ENCODE measurements at places on chromosomes 11 and 22.

DNA sequence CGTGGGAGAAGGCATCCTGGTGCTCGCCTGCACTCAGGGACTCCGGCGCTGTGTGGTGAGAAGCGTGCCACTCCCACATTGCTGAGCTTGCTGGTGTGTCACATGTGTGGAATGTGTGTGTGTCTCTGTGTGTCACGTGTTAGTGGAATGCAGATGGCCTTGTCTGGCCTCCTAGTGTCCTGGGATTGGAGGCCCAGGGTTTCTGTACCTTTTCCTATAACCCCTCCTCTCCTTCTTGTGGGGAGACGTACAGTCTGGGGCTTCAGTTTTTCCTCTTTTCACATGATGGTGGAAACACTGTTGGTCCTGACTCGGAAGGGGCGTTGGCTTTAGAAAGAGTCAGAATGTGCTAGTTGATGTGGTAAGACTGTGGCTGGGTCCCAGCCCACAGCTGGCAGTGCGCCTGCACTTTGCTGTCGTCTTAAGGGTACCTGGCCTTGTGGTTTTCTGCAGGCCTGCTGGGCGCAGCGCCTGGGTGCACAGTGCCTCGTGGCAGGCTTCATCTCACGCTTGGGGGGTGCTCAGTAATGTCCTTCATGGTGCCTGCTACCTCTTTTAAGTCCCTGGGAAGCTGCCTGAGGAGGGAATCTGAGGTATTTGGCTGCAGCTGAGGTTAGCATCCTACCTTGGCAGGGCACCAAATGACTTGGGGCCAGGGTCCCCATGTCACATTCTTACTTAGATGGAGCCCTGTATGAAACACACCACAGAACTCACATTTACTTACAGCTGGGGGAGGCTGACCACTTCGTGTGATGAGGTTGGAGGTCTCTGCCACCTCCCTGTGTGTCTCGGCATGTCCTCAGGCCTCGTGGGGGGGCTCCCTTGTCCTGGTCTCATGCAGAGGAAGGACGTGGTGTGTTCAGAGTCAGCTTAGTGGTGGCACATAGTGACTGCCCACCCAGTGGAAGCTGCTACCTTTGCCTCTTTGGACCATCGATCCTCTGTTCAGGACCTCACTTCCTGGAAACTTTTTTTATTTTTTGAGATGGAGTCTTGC is 61.9 kb downstream of the MED15 start:
- DNase-seq, result peak; percentile 99

GRCh38 chr11:12235553-12235946 is 125.2 kb downstream of the MICAL2 start:
- peak; percentile 42 for DNase-seq

DNA sequence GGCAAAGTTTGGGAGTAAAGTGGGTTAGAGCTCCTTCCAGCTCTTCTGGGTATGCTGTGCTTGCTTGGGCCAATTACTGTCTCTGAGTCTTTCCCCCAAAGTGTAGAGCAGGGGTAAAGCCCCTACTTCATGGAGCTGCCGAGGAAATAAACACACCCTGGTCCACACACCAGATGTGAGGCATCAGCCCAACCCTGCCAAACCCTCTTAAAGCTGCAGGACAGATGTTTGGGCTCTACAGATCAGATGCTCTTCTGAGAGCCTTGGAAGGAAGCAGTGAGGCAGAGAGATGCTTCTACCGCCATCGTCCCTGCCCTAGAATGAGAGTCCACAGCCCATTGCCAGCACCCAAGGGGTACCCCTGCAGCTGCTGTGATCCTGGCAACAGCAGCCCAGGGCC is 64.7 kb downstream of the ELFN2 start:
- DNase-seq, result peak; percentile 63

DNA sequence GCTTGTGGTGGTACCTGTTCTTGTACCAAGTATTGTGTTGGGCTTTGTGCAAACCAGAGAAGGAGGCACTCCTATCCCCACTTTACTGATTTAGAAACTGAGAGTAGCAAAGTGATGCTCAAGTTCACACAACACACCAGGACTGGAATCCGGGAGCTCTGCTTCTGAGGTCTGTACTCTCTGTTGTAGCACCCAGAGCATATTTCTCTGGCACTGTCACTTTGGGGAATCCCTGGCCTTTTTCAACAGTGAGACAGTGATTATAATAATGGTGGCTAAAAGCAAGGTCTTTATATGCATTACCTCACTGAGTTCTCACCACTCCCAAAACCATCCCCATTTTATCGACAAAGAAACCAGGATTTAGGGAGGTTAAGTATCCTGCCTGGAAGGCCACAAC is 362.4 kb downstream of the TENM4 start:
- no peak for DNase-seq

DNA sequence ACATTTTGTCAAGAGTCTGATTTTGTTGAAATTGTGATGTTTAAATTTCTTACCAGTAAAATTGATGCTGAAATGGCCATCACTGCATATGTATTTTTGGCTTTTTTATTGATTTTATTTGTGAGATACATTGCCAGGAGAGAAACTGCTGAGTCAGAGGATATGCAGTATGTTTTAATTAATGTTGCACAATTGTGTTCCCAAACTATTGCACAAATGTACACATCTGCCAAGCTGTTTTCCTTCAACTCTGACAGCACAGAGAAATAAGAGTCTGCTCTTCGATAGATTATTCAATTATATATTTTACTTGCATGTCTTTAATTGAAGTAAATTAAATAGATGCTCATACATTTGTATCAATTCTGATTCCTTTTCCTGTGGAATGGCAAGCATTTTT is 640.2 kb upstream of the LUZP2 start:
- DNase-seq, result peak; percentile 78

GRCh38 chr11:66922551-66922950 is 35.6 kb downstream of the PC start:
- DNase-seq, result no peak

DNA sequence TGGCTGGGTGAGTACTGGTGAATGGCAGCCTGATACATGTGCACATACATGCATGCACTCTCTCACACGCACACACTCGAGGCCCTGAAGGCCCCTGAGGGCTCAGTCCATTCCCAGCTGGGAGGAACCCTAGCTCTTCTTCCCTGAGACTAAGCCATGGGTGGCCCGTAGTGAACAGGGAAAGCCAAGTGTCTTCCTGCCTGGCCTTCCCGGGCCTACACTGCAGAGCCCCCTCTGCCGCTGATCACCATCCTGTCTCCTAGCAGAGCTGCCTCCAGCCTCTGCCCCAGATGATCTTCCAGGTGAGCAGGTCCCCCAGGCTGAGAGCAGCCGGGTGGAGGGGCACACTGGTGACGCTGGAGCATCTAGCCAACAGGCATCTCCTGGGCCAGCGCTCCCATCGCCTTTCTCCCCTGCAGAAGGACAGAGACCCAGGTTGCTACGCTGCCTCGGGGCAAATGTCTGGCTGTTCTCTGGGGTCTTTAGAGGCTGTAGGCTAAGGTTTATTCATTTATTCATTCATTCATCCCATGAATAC is 57.3 kb downstream of the CD82 start:
- DNase-seq, result no peak

DNA sequence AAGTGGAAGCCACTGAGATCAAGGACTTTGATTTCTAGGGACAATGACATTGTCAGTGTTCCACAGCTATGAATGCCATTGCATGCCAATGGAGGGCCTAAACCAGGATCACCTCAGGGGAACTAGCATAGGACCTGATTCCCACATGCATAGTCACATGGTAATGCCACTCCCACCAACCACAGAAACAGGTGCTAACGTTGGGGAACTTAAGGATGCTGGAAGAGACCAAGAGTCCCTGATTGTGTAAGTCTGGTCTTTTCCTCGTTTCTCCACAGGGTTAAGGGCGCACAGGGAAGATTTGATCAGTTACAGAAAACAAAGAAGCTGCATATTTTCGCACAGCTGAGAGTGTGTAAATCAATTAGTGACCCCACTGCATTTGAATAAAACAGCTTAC is 59.4 kb upstream of the CD44 start:
- DNase-seq, result no peak

- DNase-seq, result no peak
These were observed 2.1 kb downstream of the VPREB1 start for GRCh38 chr22:22246706-22247105.

- DNase-seq, result no peak
These were observed 59.7 kb upstream of the CHST1 start for GRCh38 chr11:45725121-45725520.

DNA sequence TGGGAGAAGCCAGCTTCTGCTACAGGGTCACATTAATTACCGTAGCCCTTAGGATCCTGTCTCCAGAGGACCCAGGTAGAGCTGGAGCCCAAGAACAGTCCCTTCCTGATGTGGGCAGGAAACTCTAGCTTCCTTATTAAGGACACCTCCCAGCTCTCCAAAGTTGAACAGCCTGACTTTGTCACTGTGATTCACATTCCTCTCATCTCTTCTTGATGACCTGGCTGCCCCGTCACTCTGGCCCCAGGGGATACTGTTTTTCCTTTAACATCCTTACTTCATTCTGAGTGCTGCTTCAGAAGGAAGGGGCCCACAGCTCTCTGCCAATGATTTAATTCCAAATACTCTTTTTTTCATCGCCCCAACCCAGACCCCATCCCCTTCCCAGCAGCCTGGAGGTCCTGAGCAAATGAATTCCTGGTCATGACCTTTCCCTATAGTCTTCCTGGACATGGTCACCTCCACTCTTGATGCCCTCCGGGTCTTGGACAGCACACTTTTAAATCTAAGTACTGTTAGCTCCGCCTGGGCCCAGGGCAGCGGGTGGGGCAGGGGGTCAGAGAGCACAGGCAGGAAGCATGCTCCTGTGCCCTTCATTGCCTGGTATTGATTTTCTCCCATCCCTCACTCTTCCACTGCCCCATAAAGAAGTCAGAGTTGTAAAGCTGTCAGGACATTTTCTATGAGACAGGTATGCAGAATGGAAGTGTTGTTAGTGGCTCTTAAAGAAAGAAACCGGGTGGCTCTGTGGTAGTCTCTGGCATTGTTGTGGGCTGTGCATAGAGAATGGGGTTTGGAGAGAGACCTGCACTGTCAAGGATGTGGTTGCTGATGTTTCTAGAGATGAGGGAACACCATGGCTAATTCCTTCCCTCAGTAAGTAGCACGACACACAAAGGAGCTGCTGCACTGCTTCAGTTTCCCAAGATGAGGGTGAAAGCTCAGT is 22.3 kb upstream of the SPON1 start:
- DNase-seq, result peak; percentile 53

DNA sequence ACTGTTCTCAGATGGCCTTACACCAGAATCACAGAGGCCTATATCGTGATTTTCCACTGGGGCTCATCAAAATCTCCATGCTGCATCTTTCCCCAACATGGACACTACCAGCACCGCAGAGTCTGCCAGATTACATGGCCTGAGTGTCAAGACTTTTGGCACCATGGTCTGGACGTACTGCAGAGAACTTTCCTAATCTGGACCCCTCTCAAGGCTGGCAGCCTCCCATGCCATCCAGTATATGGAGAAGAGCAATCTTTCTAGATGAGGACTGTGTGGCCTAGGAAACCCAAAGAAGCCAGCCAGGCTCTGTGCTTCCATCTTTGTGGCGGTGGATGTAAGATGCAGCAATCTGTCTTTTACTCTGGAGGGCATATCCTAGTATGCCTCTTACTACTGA is 139.2 kb downstream of the ADAMTS15 start:
- no peak for DNase-seq

GRCh38 chr11:9739123-9739900 is 75.4 kb downstream of the SWAP70 start:
- DNase-seq, result no peak

GRCh38 chr11:8477680-8478079 is 116.3 kb downstream of the STK33 start:
- DNase-seq, result no peak

GRCh38 chr11:118056806-118057205 is 20.1 kb upstream of the TMPRSS4 start:
- no peak for DNase-seq

DNA sequence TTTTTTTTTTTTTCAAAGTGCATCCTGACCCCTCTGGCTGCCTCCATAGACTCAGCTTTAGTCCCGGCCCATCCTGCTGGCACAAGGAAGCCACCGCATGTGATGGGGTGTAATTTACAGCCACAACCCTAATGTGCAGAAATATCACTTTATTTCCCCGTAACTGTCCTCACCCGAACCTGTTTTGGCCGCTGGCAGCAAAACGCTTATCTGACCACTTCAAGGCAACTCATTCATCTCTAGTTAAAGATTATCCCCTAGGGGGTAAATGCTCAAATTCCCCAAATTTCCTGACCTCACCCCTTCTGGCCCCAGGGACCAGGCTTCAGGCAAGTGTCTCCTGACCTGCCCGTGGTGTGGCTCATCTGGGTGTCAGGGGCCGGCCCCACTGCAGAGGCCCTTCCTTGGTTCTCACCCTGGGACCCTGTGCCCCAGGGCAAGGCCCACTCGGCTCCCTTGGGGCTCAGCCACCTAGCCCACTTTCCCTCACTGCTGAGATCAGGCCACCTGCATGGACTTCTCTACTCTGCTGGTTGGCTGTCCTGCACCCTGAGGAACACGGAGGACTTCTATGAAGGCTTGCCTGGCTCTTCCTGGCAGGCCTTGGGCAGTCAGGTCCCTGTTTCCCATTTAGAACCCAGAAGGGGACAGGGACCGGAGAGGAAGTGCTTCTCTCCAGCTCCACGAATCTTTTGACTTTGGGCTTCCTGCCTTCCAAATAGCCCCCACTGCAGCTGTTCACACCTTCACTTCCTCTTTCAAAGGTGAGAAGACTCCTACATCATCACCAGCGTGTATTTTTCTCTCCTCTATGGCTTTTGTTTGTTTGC is 53.3 kb downstream of the WNT11 start:
- DNase-seq, result no peak

DNA sequence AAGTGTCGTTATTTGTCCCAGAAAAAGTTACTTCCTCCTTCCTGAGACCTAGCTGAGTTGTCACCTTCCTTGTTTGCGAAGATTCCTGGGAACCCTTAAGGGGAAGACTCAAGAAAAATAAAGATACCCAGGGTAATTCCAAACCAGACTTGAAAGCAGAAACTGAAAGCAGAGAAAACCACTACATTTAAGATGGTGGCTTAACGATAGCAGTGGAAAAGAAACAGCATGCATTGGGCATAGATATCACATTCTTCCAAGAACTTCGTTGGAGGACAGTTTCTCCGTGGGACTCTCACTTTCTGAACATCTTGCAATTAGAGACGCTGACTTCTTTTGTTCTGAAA is 89.1 kb downstream of the FAM76B start:
- DNase-seq, result no peak

- peak; percentile 98 for DNase-seq
These were observed 3.1 kb downstream of the ILK start for GRCh38 chr11:6606471-6607189.

DNA sequence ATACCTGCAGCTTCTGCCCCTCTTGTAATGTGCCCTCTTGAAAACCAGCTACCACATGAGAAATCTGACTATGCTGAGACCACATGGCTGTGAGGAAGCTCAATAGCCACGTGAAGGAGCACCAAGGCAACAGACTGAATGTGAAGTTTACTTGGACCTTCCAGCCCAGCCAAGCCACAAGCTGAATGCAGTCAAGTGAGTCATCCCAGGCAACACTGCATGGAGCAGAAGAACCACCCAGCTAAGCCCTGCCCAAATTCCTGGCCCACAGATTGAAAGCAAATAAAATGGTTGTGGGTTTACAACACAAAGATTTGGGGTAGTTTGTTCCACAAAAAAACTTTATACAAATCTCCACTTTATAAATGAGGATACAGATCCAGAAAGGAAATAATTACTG is 114.5 kb downstream of the TIMP3 start:
- DNase-seq, result no peak

Measured in foreskin fibroblast (primary cell).